ENCODE measurements at places on chromosomes 11 and 22.
A peak's percentile ranks its signal among the peaks of the same experiment; 100 is the strongest.

DNA sequence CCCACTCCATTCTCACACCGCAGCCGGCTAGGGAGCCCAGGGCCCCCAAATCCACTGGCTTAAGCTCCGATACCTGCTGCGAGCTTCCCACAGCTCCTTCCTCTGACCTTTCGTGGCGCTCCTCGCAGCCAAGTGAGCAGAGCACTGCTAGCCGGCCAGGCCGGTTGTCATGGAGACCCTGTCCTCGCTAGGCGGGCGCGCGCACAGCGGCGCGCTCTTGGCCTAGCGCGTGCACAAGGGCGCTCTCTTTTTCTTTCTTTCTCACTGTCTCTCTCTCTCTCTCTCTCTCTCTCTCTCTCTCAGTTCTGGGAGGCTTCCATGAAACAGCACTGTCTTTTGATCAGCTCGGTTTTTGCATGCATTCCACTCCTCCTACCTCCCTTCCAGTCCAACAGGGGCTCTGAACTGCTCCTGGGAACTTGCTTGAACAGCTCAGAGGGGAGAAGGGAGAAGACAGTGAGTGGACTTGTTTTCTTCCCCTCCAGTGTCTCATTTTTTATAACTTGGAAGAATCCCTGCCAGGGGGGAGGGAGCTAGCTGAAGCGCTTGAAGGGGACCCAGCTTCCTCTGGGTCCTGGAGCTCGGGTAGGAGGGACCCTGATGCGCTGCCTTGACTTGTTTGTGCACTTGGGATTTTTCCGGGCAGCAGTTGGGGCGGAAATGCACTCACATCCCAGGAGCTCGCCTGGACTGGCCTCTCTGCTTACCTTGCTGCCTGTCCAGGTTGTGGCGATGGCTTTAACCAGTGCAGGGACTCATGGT, 100.3 kb upstream of the AKIP1 start:
- DNase-seq, result peak; percentile 54

DNA sequence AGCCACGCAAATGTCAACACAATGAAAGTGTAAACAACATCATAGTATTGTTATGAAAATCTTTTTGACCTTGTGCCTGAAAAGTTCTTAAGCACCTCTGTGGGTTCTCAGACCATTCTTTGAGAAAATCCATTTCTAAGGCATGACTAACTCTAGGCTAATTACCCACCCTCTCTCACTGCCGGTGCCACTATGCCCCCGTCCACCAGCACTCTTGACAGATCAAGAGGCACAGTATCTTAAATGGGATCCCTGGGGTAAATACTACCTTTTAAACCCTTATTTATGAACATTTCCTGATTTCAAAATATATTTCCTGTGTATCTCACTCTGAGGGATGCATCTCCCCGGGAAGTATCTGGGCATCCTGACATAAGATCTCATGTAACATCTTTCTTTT, 607.5 kb downstream of the METTL15 start:
- DNase-seq, result no peak

DNA sequence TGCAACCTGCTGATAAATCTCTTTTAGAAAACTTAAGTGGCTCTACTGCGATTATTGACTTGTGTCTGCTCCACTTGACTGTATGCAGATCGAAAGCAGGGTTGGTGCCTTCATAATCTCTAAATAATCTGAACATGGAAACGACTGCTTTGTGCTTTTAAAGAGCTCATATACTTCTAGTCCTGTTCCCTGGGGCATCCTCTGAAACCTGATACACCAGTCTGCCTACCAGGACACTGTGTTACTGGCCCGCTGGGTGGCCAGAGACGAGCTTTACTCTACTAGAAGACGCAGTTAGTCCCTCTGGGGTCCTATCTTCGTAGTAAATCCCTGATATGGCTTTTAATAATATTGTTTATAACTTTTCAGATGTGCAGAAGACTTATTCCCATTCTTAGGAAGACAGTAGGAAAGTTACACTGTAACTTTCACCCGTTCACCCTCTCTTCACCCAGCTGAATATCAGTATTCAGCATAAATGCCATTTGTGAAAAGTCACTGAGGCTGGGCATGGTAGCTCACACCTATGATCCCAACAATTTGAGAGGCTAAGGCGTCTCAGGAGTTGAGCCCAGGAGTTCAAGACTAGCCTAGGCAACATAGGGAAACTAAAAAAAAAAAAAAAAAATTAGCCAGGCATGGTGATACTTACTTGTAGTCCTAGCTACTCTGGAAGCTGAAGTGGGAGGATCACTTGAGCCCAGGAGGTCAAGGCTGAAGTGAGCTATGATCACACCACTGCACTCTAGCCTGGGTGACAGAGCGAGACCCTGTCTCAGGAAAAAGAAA, 9.0 kb upstream of the HTR3B start:
- no peak for DNase-seq

DNA sequence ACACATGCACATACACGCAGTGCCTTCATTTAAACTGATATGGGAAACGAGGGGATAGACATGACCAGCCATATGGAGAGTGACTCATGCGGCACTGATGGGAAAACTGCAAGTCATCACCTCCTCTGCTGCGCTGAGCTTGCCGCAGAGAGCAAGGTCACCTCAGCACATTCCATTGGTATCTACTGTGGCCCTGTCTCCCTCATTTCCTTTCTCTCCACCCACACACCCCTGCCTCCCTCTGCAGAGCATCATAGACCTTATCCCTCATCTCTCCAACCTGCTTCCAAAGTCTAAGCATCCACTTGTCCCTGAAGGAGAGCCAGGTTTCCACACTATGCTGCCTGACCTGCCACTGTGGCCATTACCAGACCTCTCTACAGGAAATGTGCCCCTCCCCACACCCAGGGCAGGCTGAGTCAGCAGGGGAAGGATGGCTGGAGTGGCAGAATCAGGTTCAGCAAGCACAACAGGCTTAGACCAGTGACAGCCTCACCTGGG, 116.9 kb upstream of the SNX19 start:
- DNase-seq, result no peak

- DNase-seq, result no peak
These were observed 519.6 kb downstream of the NTM start for GRCh38 chr11:131889760-131890581.

GRCh38 chr11:114304065-114304464, 7.9 kb downstream of the NNMT start:
- DNase-seq, result no peak

DNA sequence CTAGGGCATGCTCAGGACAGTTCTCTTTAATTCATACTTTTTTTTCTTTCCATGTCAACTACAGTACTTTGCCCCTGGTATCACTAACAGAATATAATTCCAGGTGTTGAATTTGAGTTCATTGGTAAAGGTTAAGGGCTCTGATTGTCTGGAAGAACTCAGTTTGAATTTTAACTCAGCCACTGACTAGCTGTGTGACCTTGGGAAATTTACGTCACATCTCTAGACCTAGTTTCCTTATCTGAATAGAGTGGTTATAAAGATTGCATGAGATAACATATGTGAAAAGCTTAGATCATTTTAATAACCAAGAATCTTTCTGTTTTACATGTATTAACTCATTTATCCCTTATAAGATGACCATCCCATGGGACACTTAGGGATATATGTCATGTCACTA, 15.8 kb upstream of the ZC3H12C start:
- DNase-seq, result no peak

GRCh38 chr22:49212002-49212401, 615.7 kb downstream of the BRD1 start:
- no peak for DNase-seq

DNA sequence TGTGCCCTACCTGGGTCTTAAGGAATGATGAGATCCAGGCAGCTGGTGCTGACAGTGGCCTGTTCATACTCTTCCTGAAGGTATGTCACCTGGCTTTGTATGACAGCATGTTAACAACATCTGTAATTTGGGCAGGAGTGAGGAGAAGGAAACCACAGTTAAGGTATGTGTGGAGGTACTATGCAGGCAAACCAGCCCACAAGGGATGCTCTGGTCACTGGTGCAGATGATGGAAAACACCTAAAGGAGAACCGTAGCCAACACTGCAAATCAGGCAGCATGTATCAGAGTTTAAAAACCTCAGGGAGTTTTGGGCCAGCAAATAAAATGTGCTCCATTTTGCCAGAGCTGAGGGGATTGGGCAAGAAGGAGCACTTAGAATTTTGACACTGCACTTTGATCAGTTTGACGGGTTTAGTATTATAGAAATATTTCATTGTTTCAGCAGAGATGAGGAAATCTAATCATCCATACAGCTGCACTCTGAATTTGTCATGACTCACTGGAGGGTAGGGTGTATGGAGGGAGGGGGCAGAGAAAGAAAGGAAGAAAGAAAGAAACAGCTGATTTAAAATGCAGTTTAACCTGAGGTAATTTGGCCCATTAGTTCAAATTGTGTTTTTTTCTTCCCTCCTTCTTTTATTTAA, 260.9 kb downstream of the KIRREL3 start:
- no peak for DNase-seq

GRCh38 chr22:32050678-32051515, 7.8 kb downstream of the SLC5A1 start:
- peak; percentile 42 for DNase-seq

- no peak for DNase-seq
These were observed 3.9 kb downstream of the RHBDD3 start for GRCh38 chr22:29263791-29264276.

GRCh38 chr22:38424525-38425080, 30.4 kb downstream of the KCNJ4 start:
- no peak for DNase-seq

DNA sequence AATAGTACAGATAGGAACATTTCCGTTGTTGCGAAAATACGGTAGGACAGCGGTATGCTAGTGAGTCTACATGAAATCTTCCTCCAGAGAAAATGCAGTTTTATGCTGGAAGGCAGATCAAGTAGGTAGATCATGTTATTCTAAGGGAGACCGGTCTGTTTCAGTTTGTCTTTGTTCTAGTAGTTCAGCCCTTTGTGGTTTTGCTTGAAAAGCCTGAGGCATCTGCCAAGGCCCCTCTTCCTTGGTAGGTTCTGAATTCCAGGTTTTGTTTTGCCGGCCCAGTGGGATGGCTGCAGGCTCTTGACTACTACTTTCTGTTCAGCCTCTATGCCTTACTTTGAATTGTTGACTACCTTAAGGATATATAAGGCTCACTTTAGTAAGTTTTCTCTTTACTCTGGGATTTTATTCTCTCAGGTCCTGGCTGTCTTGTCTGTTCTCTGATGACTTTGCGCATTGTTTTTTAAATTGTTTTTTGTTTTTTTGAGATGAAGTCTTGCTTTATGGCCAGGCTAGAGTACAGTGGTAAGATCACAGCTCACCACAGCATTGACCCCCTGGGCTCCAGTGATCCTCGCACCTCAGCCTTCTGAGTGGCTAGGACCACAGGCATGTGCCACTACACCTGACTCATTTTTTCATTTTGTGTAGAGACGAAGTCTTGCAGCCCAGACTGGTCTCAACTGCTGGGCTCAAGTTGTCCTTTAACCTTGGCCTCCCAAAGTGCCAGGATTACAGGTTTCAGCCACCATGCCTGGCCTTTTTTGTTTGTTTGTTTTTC, 53.7 kb downstream of the HIPK3 start:
- no peak for DNase-seq

DNA sequence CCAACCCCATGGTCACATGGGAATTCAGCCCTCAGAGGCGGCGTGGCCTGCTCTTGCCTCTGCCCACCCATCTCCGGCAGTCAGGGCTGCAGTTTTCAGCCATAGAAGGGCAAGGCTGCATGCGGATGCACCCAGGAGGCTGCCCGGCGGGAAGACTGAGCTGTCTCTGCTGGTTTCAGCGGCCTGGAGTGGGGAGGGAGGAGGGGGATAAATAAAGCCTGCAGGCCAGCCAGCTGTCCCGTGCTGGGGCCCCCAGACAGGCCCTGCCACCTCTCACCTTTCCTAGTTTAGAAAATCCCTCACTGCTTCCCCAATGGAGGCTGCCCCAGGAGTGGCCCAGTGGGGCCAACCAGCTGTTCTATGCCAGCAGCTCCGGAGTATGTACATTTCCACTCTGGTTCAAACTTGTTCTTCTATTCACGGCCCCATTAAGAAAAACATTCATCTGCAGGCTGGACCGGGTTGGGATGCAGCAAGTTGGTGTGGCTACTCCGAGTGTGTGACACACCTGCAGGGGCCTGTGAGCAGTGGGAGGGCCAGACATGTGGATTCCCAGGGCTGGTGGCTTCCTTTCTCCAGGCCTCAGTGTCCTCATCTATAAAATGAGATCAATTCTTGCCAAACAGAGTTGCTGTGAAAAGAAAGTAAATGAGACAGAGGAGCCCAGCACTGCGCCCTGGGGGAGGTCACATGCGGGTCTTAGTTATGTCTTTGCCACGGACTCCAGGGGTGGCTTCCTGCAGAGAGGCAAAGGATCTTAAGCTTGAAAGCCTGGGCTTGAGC, 5.0 kb downstream of the MICALL1 start:
- no peak for DNase-seq

DNA sequence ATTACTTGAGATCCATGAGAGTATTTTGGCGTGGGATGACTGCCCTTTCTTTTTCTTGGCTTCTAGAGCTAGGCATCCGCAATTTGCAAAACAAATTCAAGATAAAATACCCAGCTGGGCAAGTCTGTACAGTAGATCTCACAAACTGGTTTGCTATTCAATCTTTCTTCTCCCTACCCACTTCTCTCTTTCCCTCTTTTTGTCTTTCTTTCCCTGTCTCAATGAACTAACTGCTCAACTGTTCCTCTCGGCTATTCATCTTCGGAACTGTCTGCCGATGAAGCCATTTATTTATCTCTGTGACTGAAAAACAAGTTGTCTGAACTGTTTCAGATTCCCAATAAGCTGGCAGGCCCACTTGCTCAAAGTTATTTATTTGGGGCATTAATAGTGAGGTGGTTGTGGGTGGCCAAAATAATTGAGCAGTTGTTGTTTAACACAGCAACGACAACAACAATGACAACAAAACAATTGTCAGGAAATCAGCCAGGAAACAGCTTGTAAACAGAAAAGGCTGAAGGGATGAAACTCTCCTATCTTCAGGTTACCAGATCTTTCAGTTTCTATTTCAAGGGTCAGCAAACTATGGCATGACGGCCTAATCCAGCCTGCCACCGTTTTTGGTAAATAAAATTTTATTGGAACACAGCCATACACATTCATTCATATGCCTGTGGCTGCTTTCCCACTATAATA, 76.0 kb upstream of the MTMR2 start:
- DNase-seq, result no peak

DNA sequence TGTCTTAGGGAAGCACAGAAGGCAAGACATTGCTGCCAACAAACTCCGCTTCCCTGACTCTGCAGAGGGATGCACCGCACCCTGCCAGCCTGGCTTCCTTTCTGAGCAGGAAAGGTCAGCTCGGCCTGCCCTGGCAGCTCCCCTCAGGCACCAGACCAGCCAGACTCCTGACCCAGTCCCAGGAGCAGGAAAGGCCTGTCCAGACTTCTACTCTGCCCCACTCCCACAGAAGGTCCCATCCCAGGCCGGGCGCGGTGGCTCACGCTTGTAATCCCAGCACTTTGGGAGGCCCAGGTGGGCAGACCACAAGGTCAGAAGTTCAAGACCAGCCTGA, 17.7 kb downstream of the ARRB1 start:
- no peak for DNase-seq
